ENCODE measurements at places on chromosomes 12 and 14.

DNA sequence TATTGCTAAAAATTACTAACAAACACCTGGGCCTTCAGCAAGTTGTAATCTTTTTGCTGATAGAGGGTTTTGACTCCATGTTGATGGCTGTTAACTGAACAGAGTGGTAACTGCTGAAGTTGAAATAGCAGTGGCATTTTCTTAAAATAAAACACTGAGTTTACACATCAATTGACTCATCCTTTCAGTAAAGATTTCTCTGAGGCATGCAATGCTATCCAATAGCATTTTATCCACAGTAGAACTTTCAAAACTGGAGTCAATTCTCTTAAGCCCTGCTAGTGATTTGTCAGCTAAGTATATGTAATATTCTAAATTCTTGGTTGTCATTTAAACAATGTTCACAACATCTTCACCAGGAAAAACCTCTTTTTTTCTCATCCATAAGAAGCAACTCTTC, 59.5 kb downstream of the CMAS start:
- DNase-seq: no peak

- no peak for DNase-seq
Measured at GRCh38 chr12:40262657-40263056, 37.9 kb downstream of the LRRK2 start.

DNA sequence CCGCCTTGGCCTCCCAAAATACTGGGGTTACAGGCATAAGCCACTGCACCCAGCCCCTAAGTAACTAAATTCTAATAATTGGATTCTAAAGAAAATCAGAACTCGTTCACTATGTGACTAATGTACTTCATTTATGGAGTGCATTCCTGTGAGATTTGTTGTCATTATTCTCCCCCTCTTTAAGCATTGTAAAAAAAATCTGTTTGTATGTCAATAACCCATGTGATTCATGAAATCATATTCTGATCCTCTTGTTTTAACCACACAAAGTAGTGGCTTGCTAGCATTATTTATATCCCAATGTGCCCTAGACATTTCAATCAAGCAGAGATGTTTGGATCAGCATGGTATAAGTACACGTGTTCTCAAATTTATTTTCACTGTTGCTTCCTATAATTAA, 78.2 kb upstream of the OSBPL8 start:
- no peak for DNase-seq

GRCh38 chr12:102527171-102527720, 46.9 kb upstream of the IGF1 start:
- DNase-seq: no peak

DNA sequence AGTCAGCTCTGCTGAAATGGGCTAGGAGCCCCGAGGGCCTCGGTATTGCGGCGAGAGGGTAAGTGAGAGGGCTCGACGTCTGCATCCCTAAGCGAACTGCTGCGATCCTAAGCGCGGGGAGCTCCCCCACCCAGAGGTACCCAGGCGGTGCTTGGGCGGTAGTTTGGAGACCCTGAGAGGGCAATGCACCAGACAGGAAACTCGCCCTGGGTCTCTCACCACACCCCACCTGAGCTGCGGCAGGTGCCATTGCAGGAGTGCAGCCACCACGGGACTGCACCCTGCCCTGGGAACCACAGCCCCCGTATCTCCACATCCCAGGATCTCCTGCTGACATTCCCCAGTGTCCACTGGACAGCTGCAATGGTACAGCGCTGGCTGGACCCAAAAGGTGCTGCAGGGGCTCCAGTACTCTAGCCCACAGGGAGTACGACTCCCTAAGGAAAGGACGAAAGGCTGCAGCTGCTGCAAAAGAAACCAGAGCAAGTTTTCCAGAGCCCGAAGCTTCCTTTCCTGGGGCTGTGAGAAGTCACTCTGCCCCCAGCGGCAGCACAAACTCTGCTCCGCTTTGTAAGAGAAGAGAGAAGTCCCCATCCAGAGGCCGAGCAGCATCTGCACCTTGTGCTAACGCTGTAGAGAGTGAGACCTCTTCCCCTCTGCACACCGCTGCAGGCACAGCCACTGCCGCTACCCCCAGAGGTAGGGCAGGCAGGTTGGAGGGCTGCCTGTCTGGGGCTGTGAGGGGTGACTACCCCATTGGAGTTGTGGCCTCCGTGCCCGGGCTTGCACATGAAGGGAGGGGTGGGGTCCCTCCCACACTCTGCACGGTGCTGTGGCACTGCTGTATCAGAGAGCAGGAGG, 31.1 kb upstream of the MON2 start:
- DNase-seq: peak; percentile 24

- DNase-seq: no peak
Measured at GRCh38 chr12:45205165-45205825, 10.6 kb upstream of the ANO6 start.

DNA sequence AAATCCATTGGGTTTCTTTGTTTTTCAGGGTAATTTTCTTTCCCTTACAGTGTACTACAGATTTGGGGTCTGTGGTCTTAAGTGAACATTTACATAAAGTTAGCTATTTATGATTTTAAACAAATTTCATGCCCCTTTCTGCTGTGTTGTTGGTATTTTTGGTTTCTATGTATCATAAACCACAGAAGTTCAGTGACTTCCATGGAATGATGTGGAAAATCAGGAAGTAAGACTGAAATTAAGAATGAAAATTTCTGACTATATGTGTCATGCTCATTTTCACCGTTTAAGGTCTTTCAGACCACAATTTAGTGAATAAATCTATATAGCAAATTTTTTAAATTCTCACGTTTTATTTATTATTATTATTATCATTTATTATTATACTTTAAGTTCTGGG, 31.7 kb downstream of the ETV6 start:
- DNase-seq: no peak

GRCh38 chr12:65816086-65816485, 8.2 kb upstream of the HMGA2 start:
- no peak for DNase-seq

- no peak for DNase-seq
Measured at GRCh38 chr12:109758426-109759420, 45.1 kb downstream of the FAM222A start.

DNA sequence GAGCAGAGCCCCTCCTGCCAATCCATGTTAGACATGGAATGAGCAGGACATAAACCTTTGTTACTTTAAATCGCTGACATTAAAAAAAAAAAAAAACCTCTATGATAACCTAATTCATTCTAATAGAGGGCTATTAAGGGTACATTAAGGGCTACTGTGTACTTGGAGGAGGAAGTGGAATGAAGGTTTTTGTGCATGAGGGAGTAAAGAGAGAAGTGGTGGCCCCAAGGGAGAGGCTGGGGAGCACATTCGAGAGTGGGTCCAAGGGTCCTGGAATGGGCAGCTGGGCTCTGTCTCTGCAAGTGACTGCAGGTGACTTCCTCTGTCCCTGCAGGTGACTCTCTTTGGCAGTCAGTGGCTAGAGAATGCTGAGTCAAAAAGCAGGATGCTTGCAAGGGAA, 32.1 kb upstream of the PTGDR start:
- DNase-seq: no peak

GRCh38 chr14:89283327-89284060, 133.5 kb downstream of the FOXN3 start:
- DNase-seq: peak; percentile 39

GRCh38 chr14:72237722-72238666, 305.8 kb downstream of the RGS6 start:
- peak; percentile 20 for DNase-seq

DNA sequence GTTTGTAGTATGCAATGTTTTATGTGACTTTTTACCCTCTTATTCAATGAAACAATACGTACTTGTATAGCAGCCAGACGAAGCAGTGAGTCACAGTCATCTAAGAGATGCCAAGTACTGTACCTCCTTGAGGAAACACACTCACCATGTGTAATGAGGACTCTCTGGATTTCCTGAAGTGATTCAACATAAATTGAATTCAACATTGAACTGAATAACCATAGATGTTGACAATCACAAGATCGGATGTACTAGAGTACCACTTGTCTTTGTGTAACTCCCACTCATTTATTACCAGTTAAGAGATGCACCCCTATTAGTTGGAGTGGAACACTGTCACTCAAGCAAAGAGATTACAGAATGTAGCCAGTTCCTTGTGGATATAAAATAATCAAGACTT, 175.2 kb upstream of the HMGA2 start:
- no peak for DNase-seq

- no peak for DNase-seq
Measured at GRCh38 chr14:103892247-103892646, 36.0 kb upstream of the TDRD9 start.

- DNase-seq: no peak
Measured at GRCh38 chr12:56894698-56895368, 39.4 kb downstream of the SDR9C7 start.

GRCh38 chr12:109544955-109545531, 28.3 kb downstream of the MMAB start:
- peak; percentile 43 for DNase-seq

DNA sequence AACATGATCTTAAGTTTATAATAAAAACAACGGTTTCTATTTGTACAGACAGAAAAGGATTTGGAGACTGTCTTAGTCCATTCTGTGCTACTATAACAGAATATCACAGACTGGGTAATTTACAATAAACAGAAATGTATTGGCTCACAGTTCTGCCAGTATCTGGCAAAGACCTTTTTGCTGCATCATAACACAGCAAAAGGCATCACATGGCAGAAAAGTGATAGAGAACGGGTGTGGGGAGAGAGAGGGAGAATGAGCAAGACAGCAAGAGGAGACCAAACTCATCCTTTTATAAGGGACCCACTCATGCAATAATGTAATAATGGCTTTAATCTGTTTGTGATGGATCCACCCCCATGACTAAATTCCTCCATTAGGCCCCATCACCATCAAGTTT, 17.0 kb upstream of the NUDT4 start:
- no peak for DNase-seq

GRCh38 chr12:62581288-62582064, 114.8 kb downstream of the MON2 start:
- peak; percentile 46 for DNase-seq

- DNase-seq: no peak
Measured at GRCh38 chr12:94074980-94075629, 73.3 kb upstream of the PLXNC1 start.

GRCh38 chr12:12365446-12365802, 8.5 kb downstream of the BORCS5 start:
- DNase-seq: no peak

DNA sequence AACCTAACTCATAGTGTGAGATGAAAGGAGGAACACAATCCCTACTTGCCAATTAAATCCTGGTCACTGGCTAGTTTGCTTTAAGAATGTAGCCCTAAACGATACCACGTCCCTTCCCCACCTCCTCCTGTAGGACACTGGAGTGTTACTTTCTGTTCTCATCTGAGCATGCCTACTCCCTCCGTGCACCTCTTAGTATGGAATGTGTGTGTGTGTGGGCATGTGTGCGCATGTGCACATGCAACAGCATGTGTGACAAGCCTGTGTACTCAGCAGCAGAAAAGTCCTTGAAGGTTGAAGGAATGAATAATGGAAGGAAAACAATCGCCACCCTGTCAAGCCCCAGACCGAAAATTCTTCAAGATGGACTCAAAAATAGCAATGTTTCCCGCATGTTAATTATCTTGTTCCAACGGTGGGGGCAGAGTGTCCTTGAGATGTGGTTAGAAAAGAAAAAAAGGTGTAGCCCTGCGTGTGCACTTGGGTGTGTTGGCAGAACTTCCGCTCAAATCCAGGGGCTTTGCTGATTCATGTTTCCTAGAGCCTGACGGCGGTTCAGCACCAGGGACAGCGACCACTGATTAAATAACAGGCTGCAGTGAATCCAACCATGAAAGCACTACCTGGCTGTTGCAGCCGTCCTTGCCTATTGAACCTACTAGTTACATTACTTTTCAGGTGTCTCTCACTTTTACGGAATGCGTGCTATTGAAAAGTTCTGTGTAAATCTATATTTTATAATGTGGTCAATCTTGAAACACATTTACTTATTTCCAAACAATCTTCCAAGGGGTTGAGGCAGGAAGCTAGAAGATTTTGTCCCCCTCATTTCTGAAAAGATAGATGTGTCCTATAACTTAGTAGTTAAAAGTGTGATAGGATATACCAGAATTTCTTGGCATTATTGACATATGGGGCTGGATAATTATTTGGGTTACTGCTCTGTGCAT, 79.8 kb downstream of the SRRM4 start:
- peak; percentile 70 for DNase-seq
